H7 (cell line): ENCODE measurements at places on chromosomes 4 and X.

GRCh38 chrX:456551-457291 lies 70.0 kb upstream of the PPP2R3B start:
- DNase-seq = no peak

DNA sequence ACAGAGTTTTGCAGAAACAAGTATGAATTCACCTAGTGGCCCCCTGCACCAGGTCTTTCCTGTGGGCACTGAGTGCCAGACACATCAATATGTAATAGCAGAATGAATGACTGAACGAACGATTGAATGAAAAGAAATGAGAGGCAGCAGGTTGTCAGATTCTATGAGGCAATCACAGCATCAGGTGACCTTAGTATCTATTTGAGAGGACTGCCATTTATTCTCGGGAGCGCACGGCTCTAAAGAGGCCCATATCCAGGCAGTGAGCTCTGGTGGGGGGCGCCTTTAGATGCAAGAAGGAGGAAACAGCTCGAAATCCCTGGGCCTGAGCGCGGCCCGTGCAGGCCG lies 528 bp upstream of the SLC25A4 start:
- no peak for DNase-seq

DNA sequence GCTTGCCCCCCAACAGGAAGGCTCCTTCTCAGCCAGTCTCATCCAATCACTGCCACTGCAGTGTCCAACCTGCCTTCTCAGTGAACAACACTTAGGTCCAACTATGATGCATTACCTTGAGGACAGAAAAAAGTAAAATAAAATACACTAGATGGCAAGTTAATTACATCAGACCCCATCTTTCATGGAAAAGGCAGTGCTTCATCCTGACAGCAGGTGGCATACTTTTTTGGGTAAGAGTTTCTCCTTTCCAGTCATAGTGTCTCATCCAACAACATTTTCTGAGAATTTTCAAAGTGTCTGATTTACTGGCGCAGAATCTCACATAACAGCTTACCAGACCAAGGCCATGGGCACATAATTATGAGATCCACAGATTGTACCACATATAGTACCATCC lies 1742.8 kb downstream of the PCDH7 start:
- no peak for DNase-seq

- no peak for DNase-seq
These were observed 1854.6 kb downstream of the PCDH7 start for GRCh38 chr4:32574803-32575202.

- no peak for DNase-seq
These were observed 29.0 kb downstream of the UGT2A2 start for GRCh38 chr4:69610484-69610883.

DNA sequence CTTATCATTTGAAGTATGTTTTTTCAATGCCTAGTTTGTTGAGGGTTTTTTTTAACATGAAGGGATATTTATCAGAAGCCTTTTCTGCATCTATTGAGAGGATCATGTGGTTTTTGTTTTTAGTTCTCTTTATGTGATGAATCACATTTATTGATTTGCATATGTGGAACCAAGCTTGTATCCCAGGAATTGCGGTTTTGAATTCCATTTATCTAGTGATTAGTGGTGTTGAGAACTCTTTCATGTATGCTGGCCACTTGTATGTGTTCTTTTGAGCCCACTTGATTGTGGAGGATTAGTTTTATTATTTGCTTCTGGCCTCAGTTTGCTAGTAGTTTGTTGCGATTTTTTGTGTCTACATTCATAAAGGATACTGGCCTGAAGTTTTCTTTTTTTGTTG lies 85.0 kb upstream of the CNKSR2 start:
- DNase-seq = no peak

DNA sequence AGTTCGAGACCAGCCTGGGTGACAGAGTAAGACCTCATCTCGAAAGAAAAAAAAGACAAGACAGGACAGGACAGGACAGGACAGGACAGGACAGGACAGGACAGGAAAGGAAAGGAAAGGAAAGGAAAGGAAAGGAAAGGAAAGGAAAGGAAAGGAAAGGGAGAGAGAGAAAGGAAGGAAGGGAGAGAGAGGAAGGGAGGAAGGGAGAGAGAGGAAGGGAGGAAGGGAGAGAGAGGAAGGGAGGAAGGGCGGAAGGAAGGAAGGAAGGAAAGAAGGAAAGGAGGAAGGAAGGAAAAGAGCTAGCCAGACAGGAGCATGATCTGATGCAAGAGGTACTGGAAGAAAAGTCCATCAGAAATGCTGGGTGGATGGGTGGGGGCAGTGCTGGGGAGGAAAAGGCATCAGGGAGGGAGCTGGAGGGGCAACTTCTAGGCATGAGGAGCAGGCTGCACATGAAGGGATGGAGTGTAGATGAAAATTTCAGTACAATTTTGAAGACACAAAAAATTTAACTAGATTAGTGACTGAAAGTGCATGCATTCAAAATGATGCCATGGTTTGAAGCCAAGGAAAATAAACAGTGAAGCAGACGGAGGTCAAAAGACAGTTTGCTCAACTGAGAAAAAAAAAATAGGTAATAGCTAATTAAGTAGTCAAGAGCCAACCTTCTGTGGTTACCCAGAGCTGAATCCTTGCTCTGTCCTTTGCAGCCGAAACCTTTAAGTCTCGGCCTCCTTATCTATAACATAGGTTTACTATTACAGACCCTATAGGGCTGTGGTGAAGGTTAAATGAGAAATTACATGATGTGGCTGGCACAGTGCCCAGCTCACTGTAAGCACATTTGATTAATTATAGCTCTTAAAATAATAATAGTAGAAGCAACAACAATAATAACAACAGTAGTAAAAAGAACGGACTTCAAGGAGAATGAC lies 59.9 kb downstream of the ZNF827 start:
- no peak for DNase-seq

DNA sequence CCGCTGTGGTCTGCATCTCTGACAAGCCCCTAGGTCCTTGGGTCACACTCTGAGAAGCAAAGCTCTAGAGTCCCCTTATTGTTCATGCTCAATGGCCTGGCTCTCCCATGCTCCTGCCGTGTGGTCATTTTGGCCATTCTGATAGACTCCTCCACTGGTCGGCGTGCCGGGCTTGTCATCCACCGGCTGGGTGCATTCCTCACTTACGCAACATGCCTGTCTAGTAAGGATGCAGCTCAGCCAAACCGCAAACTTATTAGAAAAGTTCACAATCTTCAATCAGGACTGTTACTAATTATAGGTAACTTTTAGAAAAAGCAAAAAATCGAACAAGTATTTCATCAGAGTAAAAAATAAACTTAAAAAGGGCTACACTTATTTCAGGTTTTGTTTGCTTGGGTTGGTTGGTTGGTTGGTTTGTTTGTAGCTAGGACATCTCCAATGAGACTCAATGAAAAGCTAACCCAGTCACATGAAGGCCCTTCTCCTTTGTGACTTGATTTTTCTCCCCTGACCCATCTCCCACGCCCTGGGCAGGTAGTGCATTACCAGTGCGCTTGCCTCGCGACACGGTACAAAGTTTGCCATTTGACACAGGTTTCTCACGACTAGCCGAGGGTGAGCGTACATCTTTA lies 41.0 kb downstream of the IRF2 start:
- DNase-seq = no peak

GRCh38 chrX:139902559-139902958 lies 30.3 kb downstream of the ATP11C start:
- no peak for DNase-seq

GRCh38 chr4:117491516-117491915 lies 406.1 kb upstream of the TRAM1L1 start:
- no peak for DNase-seq

DNA sequence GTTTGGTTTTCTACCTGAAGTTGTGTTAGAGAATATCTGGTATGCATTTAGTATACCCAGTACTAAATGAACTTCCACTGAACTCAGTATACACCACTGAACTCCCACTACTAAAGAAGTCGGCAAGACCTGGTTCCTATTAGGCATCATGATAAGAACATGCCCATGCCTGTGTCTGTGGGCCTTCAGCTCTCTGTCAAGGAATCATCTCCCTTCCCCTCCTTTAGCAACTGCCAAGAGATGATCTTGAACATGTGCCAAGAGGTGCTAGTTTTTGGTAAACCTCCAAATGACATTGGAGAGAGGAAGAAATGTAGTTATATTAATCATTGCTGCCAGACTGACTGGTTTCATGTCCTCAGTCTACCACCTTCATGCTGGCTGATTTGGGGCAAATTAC lies 113.2 kb downstream of the ATP10D start:
- DNase-seq = no peak

DNA sequence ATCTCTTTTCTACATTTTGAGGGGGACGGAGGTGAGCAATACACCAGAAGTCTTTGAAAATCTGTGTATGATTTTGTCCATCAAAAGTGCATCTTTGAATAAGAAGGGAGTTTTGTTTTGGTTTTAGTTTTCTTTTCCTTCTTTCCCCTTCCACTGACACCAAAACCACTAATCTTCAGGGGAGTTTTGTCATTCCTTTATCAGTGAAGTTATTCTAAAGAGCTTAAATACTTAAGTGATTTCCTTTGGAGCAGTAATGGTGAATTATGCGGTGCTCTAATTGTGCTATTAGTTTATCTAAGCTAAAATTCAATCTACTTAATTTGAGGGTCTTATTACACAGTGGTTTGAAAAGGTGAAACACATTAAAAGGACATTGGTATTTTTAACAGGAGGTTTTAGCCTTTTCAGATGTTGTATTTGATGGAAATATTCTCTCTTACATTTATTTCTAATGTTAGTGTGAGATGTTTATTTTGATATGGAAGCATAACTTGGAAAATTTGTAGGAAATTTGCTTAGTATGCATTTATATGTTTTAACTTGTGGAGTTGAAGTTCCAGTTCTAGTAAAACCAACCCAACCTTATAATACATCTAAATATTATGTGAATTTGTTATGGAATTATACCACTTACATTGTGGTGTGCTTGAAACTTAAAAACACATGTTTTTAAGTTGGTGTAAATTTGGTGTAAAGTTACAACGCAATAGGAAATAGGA lies 124.9 kb downstream of the PCDH7 start:
- DNase-seq = no peak

DNA sequence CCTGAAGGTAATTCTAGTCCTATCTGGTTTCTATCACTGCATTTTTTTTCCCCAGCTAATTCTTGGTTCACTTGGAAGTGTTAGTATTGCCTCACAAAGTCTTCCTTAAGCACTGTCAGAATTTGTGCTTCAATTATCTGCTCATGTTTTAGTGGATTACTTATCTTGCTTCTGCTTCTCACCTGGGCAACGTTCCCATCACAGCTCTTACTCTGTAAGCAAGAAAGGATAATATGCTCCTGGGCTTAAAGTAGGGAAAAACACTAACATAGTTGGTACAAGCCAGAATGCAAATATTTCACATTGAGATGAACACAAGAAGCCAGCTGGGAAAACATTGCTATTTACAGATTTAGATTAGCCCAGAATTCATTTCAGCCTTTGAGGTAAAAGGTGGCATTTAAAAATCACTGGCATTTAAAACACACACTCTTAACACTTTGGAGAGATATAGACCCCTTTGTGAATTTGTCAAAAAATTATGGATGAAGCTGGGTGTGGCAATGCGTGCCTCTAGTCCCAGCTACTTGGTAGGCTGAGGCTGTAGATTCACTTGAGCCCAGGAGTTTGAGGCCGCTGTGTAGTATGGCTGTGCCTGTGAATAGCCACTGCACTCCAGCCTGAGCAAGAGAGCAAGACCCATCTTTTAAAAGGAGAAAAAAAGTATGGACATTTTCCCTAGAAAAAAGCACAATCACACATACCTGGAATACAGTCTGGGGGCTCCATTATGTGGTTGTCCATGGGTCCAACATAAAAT lies 6.6 kb upstream of the PTPN13 start:
- DNase-seq = no peak

- no peak for DNase-seq
These were observed 442.9 kb upstream of the BOD1L1 start for GRCh38 chr4:14070289-14070880.

GRCh38 chr4:76511947-76512346 lies 76.9 kb downstream of the SHROOM3 start:
- no peak for DNase-seq

- no peak for DNase-seq
These were observed 8.2 kb downstream of the CLCN3 start for GRCh38 chr4:169628579-169628978.

- DNase-seq = no peak
These were observed 34.2 kb downstream of the LDB2 start for GRCh38 chr4:16864199-16864598.

GRCh38 chrX:20284992-20285391 lies 18.3 kb upstream of the RPS6KA3 start:
- no peak for DNase-seq

GRCh38 chrX:69196666-69197065 lies 31.4 kb upstream of the PJA1 start:
- no peak for DNase-seq

- DNase-seq = no peak
These were observed 90.3 kb downstream of the ATP11C start for GRCh38 chrX:139842326-139843185.

GRCh38 chrX:23365541-23365940 lies 30.9 kb downstream of the PTCHD1 start:
- no peak for DNase-seq

GRCh38 chr4:89363786-89364185 lies 56.2 kb upstream of the GPRIN3 start:
- DNase-seq = no peak

- DNase-seq = no peak
These were observed 29.0 kb upstream of the TMEM154 start for GRCh38 chr4:152708796-152709195.

- no peak for DNase-seq
These were observed 222.1 kb downstream of the FRMPD4 start for GRCh38 chrX:12360383-12360782.

- no peak for DNase-seq
These were observed 284.1 kb upstream of the SLITRK2 start for GRCh38 chrX:145533534-145533933.

- no peak for DNase-seq
These were observed 340.1 kb upstream of the PPARGC1A start for GRCh38 chr4:24229978-24230377.

DNA sequence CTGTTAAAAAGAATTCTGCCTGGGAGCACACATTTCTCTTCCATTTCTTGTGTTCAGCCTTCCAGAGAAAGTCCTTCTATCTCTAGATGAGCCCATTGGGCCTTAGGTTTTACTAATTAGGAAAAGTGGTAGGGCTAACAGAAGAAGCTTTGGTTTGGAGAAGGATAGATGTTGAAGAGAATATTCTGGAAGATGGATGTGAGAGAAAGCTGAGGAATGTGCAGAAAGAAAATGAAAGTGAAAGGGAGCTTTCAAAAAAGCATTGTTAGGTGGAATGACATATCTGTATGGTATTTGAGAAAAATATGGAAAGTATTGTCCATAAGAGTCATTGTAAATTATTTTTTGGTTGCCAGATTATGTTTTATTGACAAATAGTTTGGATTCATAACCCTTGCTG lies 474.8 kb upstream of the SLIT2 start:
- DNase-seq = no peak

DNA sequence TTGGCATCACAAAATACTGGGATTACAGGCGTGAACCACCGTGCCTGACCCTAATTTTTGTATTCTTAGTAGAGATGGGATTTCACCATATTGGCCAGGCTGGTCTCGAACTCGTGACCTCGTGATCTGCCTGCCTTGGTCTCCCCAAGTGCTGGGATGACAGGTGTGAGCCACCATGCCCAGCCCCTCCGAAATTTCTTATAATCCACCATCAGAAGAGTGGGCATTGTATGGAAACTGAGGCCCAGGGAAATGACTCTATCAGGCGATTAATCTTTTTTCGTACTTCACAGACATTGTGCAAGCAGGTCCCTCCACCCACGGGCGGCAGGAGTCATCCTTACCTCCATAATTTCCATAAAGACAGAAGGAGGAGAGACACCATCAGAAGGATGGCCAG lies 16.0 kb downstream of the CRLF2 start:
- no peak for DNase-seq

- DNase-seq = no peak
These were observed 144.6 kb upstream of the IGFBP7 start for GRCh38 chr4:57254754-57255153.

GRCh38 chr4:7435471-7436061 lies 836 bp upstream of the PSAPL1 start:
- no peak for DNase-seq
